Left renal pelvis (tissue), 4 donors: ENCODE measurements at places on chromosomes 12 and 14. TPM values are rescaled to one million over a fixed set of nuclear protein-coding genes. Genes with fewer than 3 reads are reported as not detected.

- no peak for DNase-seq
These were observed 152.2 kb downstream of the PDE3A start for GRCh38 chr12:20520532-20520931.

DNA sequence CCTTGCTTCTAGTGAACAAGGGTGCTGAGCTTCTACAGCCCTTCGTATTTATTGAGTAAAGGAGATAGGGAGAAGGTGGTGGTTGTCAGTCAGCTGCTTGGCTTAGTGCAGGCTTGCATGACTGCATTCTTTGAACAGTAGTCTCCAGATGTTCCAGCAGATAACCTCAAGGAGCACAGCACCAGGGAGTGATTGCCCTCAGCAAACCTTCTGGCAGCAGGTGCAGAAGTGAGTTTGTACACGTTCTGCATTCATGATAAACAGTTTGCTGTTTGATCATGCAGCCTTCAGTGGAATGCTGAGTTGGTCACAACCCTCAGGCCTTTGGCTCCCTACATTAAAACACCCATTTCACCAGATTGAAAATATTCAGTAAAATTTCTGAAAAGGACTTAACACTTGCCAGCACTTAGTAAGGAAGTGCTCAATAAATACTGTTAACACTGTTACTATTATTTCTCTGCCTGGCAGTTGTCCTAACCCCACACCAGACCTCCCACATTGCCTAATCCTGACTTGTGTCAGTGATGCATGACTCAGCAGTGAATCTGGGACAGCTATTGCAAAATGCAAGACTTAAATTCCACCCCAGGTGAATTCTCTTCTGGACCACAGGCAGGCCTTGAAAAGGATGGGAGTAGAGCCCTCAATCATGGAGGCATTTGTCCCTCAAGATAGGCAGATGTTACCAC, 18.9 kb upstream of the CARMIL3 start:
- no peak for DNase-seq

The CLEC4C gene
- not detected for polyA plus RNA-seq

- no peak for DNase-seq
These were observed 66.4 kb upstream of the SRSF5 start for GRCh38 chr14:69700575-69700974.

GRCh38 chr12:50637870-50638481, 125.9 kb upstream of the ATF1 start:
- no peak for DNase-seq

- DNase-seq = no peak
These were observed 53.7 kb downstream of the FBXL14 start for GRCh38 chr12:1540690-1541089.

The TRIAP1 gene
- polyA plus RNA-seq = 39.5 TPM

The KIF21A gene
- 38.3 TPM for polyA plus RNA-seq

The VEZT gene
- 83.3 TPM for polyA plus RNA-seq

The MGST1 gene
- polyA plus RNA-seq = 41.7 TPM

GRCh38 chr12:63935361-63935760, 90.9 kb downstream of the SRGAP1 start:
- DNase-seq = no peak
